ENCODE measurements at places on chromosomes 2 and 18.
A peak's percentile ranks its signal among the peaks of the same experiment; 100 is the strongest.

GRCh38 chr2:181977661-181978350 is 7.8 kb upstream of the PPP1R1C start:
- no peak for DNase-seq

- no peak for DNase-seq
Measured at GRCh38 chr2:198186257-198186656, 381.9 kb downstream of the PLCL1 start.

GRCh38 chr2:202757339-202757738 is 114.2 kb downstream of the ICA1L start:
- DNase-seq, result no peak

DNA sequence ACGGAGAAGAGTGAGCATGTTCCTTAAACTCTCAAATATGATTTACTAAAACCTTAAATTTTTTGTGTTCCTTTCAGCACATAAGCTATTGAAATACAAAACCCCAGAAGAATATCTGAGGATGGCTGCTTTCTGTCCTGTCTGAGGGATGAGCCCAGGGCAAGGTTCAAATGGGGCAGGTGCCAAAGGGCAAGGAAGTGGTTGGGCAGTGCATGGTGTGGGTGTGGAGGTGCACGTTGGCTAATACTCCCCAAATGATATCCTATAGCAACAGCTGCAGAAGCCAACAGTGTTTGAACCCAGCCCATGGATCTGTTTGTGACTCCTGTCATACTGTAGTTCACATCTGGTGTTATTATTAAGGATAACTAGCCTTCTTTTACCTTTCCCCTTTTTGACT is 183.0 kb downstream of the CDCA7 start:
- DNase-seq, result no peak

DNA sequence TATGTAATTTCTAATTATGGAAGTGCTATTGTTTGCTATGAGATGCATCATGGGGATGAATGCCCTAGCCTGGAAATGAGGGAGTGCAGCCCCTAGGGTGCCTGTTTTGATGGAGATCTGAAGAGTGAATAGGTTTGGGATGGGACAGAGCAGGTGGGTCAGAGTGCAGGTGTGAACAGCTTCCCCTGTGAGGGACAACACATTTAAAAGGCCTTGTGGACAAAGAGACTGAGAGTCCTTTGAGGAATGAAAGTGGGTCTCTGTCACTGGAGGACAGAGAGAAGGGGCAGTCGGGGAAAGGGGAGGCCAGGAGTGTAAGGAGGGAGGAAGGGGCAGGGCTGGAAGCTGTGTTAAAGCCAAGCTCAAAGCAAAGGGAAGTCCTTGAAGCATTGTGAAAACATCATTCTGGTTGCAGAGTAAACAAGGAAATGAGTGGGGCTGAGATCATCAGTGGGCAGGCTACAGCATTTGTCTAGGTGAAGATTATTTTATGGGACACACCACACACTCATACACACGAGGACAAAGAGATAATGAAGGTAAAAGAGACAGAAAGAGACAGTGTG is 877.6 kb downstream of the SLC4A3 start:
- no peak for DNase-seq

- peak; percentile 53 for DNase-seq
Measured at GRCh38 chr2:43169987-43170386, 56.4 kb downstream of the ZFP36L2 start.

- no peak for DNase-seq
Measured at GRCh38 chr2:48734576-48735303, 20.8 kb downstream of the LHCGR start.

DNA sequence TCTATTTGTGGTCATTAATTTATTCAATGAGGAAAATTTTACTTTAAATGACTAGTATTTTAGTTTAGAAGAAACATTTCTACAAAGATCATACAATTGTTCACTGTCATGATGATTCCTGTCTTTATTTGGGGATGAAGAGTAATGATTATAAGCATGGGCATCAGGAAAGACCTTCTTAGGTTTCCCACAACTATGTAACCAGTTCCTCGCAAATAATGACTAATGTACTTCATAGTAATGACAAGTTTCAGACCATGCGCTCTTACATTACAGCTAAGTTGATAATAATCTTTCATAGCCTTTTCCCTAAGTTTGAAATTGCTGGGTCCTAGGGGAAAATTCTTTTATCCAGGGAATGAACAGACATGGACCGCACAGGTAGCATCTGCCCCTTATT is 90.5 kb downstream of the MYO5B start:
- no peak for DNase-seq

GRCh38 chr2:190530248-190530900 is 4.1 kb downstream of the NEMP2 start:
- DNase-seq, result no peak

DNA sequence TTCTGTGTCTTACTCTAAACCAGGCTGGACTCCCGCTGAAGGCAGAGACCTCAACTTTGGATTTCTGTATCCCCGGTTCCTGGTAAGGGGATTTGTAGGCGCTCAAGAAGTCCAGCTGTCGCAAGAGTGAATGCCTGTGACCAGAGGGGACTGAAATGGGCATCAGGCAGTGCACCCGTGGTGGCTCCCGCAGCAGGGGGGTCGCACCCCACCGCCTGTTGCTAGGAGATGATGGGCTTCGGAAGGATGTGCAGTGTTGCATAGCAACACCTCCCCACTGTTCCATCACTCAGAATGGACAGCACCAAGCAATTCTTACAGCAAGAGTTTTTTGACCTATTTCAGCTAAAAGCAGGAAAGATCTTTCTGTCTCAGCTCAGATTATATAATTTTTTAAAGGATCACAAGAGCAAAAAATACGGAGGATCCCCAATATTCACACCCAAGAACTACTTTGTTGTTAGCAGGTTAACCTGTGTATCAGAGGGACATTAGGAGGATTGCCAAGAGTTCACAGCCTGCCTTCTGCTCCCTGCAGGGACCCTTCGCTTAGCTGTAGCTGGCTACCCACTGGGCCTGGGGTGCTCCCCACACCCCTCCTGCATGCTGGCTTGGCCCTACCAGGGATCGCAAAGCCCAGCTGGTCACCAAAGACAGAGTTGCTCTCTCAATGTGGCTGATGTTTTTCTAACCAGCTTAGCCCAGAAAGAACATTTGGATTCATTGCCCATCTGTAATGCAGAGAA is 63.8 kb downstream of the SOWAHC start:
- no peak for DNase-seq
